Right kidney (tissue), 9 donors: ENCODE measurements at places on chromosomes 11 and 22.

DNA sequence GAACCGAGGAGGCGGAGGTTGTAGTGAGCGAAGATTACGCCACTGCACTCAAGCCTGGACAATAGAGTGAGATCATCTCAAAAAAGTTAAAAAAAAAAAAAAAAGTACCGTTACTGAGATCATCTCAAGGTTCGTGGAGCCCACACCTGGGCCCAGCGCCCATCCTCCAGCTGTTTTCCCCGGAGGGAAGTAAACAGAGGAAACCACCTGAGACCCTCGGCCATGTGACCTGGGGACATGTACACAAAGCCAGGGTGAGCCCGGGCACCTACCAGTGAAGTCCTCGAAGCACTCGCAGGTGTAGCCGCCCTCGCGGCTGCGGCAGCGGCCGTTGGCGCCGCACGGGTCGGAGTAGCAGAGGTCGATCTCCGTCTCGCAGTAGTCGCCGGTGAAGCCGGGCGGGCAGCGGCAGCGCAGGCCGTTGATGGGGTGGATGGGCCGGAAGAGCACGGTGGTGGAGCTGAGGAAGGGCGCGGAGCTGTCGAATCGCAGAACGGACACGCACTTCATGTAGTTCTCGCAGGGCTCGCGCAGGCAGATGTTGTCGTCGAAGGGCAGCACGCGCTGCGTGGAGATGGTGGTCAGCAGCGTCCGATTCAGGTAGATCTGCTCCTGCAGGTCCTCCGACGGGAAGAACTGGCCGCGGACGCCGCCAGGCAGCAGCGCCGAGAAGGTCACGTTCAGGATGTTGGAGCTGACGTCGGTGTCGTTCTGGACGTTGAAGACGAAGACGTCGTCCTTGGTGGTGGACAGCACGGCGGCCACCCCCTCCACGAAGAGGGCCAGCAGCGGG, 73.8 kb downstream of the CELSR1 start:
- no peak for DNase-seq

DNA sequence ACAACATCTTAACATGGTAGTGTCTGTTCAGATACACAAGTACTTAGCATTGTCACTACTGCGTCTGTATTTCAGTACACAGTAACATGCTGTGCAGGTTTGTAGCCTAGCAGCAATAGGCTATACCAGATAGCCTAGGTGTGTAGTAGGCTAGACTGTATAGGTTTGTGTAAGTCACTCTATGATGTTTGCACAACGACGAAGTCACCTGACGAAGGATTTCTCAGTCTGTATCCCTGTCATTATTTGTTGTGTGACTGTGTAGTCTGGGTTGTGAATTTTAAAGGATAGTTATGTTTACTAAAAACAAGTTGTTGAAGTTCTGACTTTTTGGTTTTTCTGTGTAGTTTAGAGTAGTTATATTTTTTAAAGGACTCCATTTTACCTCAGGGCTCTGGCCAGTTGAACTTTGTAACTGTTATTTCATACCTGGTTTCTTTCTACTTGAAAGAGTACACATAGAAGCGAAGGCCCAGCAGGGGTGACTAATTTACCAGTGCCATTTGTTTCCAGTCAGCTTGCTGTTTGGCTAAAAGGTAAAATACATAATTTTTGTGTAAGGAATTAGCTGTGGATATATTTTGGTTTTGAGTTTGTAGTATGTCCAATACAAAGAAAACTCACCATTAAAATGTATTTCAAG, 72.3 kb downstream of the PPP6R3 start:
- no peak for DNase-seq

- DNase-seq = no peak
Measured at GRCh38 chr11:133547808-133548494, 15.7 kb upstream of the OPCML start.

DNA sequence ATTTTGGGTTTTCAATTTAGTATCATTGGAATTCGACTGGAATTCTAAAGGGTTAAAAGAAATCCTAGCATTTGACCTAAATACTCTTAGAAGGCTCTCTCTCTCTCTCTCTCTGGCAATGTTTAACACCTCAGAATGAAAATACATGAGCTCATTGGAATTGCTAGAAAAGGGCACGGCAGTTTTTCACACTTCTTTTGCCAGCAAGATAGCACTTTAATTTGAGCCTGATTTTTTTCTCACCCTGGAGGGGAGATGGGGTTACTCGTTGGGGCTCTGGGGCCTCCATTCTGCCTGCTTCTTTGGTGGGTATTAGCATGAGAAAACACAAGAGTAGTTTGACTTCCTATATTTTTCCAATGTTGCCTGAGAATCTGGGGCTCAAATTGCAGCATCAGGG, 22.8 kb upstream of the CLMP start:
- DNase-seq = no peak

GRCh38 chr11:93493252-93493897, 49.8 kb downstream of the SMCO4 start:
- no peak for DNase-seq

- peak; percentile 98 for DNase-seq
Measured at GRCh38 chr22:21567456-21568346, at the start of gene UBE2L3. UBE2L3 (plus strand) TSS chr22:21567714; CDS start chr22:21567745, 31 bp downstream.

- DNase-seq = no peak
Measured at GRCh38 chr22:22046370-22046769, 63.8 kb upstream of the TOP3B start.

DNA sequence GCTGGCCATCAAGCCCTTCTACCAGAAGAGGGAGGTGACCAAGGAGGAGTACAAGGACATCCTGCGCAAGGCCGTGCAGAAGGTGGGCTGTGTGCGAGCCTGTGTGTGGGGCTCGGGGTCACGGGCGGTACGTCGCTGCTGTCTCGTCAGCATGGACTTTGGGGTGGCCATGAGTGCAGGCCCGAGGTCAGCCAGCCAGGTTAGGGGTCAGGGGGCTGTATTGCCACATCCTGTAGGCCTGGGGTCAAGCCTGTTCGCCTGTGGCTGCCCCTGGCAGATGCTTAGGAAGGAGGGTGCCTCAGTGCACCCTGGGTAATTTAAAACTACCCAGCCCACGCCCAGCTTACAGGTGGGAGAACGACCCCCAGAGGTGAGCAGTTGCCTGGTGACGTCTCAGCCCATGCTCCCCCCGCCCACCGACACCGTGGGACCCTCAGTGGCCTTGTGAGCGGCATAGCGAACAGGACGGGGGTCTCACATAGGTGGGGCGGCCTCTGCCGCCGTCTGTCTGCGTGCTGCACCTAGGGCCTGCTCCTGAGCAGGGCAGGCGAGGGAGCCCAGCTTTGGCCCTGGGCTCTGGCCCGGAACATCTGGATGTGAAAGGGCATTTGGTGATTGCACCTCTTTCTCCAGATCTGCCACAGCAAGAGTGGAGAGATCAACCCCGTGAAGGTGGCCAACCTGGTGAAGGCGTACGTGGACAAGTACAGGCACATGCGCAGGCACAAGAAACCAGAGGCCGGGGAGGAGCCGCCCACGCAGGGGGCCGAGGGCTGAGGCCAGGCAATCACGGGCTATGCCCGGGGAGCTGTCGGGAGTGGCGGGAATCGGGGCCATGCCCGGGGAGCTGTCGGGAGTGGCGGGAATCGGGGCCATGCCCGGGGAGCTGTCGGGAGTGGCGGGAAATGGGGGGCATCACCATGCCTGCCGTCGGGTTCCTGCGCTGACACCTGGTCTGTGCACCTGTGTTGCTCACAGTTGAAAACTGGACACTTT, 4.5 kb downstream of the IRF7 start:
- DNase-seq = no peak

DNA sequence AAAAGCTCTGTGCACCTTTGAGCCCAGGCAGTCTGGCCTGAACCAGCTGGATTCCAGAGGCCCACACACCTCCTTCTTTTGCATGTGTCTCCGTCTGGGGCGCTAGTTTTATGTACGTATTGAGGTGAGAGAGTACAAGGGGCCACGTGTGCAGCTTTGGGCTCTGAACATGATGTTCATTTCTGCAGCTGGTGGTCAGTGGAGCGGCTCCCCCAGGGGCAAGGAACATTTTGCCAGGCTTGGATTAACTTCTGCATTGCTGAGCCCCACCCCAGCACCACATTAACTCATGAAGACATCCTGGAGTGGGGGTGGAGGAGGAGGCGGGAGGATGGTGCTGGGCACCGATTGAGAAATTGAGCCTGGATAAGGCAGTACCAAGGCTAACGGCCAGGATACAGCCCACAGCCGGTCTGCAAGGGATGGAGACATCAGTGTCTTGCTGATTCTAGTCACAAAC, 13.8 kb downstream of the USP2 start:
- peak; percentile 54 for DNase-seq

- no peak for DNase-seq
Measured at GRCh38 chr11:105220121-105220520, 80.6 kb upstream of the CARD18 start.

GRCh38 chr11:9681583-9682372, 17.9 kb downstream of the SWAP70 start:
- no peak for DNase-seq

DNA sequence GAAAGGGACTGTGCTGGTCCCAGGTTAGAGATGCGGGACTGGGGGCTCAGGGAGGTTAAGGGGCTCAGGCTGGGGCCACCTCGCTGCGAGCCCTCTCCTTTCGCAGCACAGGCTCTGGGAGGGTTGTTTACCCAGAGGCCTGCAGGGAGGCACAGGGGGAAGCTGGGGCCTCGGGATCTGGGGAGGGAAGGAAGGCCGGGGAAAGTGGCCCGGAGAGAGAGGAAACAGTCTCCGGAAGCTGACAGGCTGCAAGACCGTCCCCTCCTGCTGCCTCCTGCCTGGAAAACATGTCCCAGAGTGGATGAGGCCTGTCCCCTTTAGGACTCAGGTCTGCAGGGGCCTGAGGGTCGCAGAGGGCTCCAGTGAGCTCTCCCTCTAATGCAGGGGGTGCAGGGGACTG, 45.4 kb downstream of the MYO7A start:
- DNase-seq = no peak

DNA sequence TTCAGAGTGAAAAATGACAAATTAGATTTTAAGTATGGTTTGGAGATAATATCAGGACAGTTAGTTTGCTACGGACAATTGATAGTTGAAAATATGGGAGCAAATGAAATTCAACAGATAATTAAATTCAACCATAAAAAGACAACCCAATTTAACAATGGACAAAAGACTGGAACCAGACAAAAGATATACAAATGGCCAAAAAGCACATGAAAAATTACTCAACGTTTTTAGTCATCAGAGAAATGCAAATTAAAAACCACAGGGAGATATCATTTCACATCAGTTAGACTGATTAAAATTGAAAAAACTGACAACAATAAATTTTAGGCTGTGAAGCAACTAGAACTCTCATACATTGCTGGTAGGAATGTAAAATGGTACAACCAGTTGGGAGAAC, 27.2 kb downstream of the SIK2 start:
- no peak for DNase-seq

DNA sequence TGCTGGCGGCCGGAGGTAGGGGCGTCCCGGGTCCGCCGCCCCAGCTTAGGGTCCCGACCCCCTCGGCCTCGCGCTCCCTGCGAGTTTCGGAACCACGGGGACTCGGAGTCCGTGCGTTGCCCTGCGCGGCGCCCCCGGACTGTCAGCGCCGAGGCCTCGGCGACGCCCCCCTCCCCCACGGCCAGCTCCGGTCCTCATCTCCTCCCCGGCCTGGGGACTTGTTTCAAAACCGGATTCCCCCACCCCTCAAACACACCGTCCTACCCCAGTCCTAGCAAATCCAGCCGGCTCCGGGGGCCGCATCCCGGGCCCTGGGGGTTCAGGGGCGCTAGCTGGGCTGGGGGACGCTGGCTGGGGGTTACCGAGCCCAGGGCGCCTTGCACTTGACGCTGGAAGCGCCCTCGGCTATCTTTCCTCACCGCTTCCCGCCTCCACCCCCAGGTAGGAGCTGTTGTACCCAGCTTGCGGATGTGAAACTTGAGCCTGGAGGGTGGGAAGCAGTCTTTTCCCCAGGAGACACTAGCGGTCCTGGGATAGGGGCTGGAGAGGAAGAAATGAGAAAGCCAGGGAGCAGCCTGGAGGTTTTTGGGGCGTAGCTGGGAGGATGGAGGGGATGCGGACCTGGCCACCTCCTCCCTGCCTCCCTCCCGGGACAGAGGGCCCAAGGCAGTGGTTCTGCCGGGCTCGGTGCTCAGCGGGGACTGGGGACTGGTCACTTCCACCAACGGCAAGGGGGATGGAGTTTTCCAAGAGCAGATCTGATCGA, 550 bp downstream of the FBLN1 start:
- peak; percentile 73 for DNase-seq

- no peak for DNase-seq
Measured at GRCh38 chr11:70725278-70725677, 326.9 kb downstream of the CTTN start.

- no peak for DNase-seq
Measured at GRCh38 chr11:68843052-68843561, 1.4 kb upstream of the CPT1A start.

DNA sequence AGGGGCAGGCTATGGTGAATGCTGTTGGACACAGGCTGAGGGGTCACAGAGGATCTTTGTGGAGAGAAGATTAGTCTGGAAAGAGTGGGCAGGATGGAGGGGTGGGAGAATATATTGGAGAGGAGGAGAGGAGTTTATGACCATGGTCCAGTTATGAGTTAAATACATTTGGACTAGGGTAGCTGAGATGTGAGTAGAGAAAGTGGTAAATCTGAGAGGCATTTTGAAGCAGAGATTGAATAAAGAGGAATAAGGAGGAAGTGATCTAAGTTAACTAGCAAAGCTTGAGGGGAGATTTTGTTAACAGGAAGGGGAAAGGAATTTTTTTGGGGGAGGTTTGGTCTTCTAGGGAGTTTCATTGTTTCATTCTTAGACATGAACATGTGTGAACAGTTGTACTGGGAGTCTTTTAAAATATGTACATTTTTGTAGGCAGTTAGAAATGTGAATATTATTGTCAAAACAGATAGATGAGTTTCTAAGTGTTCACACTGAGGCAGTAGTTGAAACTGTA, 43.1 kb upstream of the EED start:
- peak; percentile 16 for DNase-seq

DNA sequence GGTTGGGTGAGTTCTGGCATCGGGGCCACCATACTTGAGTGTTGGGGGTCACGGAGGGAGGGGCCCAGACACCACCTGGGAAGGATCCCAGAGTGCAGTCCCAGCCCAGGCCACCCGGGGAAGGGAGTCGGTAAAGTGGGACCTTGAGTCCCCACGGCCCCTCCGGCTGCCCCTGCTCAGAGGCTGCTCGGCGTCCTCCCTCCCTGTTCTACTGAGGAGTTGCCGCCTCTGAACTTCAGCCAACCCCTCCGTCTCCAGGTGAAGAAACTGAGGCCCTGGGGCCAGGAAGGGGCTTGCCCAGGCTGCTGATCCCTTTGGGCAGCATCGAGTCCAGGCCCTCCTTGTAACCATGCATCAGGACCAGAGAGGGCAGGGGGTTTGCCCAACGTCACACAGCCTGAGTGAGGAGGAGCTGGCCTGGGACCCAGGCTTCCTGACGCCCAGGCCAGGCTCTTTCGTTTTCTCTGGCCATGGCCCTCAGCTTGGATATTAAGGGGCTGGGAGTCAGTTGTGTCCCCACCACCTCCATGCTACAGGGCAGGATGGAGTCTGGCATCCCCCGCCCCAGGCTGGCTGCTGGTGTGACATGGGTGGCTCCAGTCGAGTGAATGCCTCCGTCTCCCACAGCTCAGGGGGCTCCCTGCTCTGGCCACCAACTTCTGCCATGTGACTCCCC, 1.3 kb downstream of the PARVG start:
- DNase-seq = no peak
